ENCODE measurements at places on chromosomes 4 and X.

DNA sequence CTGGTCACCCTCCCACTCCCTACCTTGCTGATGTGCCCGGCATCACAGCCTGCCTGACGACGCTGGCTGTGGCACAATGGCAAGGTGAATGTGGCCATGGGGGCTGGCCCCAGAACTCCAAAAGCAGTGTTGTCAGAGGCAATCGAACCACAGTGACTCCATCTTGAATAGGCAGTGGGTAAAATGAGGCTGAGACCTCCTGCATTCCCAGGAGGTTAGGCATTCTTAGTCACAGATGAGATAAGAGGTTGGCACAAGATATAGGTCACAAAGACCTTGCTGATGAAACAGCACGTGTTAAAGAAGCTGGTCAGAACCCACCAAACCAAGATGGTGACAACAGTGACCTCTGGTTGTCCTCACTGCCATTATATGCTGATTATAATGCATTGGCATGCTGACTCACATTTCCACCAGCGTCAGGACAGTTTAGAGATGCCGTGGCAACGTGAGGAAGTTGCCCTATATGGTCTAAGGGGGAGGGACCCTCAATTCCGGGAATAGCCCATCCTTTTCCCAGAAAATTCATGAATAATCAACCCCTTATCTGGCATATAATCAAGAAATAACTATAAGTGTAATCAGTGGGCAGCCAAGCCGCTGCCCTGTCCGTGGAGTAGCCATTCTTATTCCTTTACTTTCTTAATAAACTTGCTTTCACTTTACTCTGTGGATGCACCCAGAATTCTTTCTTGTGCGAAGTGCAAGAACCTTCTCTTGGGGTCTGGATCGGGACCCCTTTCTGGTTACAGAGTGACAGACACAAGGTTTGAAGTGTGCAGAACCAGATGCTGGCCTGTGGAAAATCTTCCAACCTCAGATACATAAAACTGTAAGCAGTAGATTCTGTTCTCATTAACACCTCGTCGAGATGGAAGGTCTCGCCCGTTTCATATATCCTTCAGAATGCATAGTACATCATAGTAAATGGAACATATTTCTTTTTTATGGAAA lies 26.8 kb upstream of the CLDN24 start:
- DNase-seq = no peak

DNA sequence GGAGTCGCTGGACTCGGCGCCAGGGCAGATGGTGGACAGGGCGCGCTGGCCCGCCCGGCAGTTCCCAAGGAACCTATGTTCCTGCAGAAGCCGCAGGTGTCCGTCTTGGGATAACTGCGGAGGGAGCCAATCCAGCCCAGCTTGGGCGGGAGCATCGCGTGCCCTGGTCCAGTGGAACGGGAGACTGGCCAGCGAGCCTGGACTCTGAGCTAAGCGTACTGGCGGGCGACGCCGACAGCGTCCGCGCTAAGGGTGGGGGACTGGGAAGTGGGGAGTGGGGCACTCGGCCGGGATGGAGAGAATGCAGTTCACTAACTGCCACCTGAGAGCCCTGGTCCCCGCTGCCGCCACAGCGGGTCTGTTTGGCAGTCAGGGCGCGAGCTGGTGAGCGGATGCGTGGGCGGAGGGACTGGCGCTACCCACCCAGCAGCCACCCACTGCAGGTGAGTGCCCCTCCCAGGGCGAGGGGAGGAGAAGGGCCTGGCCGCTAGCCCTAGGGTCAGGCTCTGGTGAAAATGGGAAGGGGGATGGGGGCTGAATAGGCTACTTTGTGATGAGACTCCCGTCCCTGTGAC lies 1.3 kb upstream of the MAMLD1 start:
- no peak for DNase-seq

- no peak for DNase-seq
Measured at GRCh38 chr4:108355902-108356535, 187.3 kb upstream of the LEF1 start.

DNA sequence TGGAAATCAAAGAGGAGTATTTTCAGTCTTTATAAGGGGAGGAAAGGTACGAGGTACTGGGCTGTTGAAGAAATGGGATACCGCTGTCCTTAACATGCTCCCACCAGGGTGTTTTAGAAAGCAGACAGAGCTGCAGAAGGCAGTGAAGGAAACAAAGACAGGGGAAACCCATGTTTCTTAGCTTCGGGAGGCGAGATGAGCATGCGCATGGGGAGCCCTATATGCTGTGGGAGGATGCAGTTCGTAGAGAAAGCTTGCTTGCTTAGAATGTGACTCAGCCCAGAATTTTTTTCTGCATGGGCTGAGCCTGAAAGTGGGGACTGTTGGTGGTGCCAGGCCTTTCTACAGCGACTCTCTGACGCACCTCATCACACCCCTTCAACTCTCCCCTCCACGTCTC lies 28.8 kb upstream of the SCOC start:
- no peak for DNase-seq

DNA sequence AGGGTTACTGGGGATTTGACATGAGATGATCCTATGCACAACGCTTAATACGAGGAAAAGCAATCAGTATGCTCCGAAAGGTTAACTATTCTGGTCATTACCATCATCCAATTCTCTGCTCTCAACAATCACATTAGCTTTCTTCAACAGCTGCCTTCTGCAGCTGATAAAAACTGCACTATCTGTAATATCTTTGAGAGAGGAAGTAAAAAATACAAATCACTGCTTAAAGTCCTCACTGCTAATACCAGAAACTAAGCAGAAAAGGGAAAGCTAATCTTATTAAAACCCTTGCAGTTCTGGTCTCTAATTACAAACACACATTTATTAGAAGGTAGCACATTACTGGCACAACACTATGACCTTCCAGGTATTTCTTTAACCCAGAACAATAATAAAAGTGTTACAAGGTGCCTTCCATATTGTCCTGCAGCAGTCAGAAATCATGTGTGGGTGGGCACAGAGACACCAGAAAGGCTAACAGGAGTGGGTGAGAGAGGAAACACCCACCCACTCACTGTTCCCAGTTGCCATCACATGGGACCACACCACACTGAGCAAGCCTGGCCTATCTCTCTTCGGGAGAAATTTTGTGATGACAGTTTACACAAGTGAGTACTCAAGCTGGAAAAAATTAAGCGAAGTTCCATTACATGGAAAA lies 71.0 kb downstream of the RELL1 start:
- no peak for DNase-seq

- DNase-seq = no peak
Measured at GRCh38 chr4:54484383-54484782, 173.4 kb upstream of the KIT start.

GRCh38 chrX:139200346-139200745 lies 330.2 kb upstream of the F9 start:
- DNase-seq = no peak

- DNase-seq = no peak
Measured at GRCh38 chrX:11337292-11338009, 44.2 kb downstream of the AMELX start.

DNA sequence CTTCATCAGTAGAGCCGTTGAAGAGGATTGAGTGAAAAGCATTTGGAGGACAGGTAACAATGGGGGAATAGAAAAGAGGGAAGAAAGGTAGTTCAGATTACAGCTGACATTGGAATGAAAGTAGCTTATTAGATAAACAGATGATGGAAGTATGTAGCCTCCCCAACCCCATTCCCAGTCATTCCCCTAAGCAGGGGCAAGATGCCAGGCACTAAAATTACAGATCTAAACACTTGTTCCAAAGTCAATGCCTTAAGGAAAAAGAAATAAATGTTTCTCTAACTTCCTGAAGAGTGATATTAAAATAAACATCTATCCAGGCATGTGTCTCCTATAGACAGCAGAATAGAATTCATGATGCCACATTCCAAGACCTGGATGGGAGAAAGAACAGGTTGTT lies 350.8 kb downstream of the PDGFC start:
- no peak for DNase-seq

- no peak for DNase-seq
Measured at GRCh38 chr4:56147371-56147770, 198.6 kb downstream of the CEP135 start.

GRCh38 chr4:7699031-7699430 lies 240.6 kb downstream of the AFAP1 start:
- DNase-seq = no peak

DNA sequence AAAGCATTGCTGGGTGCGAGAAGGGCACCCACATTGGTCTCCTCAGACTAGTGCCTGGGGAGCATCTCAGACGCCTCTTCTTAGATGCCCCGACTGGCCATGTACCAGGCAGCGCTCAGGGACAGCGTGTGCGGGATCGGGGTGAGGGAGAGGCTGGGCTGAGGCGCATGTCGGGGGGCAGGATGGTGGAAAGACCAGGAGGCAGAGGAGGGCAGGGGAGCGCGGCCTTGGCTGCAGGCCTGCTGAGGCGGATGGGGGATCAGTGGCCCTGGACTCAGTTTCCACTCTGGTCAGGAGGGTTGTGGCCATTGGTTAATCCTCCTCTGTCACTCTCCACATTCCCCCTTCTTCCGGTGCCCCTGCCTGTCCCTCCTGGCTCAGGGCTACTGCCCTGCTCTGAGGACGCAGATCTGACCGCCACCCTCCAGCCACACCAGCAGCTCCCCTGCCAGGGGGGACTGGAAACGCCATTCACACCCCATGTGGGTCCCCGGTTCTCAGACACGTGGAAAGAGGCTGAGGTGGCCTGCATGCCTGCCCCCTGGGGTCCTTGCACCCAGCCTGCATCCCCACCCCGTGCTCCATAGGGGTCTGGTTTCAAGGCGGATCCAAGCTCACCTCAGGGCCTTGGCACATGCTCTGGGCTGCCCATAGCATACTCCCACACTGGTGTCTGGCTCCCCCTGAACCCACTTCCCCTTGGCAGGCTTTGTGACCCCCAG lies 105.9 kb downstream of the CPZ start:
- DNase-seq = no peak

Measured in SHP77 treated with DMSO at 0.1 percent for 48 hours (cell line).